ENCODE measurements at places on chromosomes 1 and 21. TPM values are rescaled to one million over a fixed set of nuclear protein-coding genes. Genes with fewer than 3 reads are reported as not detected.

GRCh38 chr1:10961300-10961833 is 51.1 kb upstream of the TARDBP start:
- no peak for DNase-seq

DNA sequence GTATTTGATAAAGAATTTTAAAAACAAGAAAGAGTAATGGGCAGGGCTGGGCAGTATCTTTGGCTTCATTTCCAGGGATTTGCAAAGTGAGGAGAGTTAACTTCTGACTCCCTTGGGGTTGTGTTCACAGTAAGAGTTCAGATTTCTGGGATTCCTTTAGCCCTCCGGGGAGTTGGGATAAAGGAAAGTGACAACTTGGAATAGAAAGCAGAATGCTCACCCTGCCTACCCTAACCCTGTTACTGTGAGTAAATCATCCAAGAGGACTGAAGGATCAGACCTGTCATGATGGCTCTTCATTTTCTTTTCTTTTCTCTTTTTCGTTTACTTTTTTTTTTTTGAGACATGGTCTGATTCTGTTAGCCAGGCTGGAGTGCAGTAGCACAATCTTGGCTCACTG is 76.1 kb downstream of the CACHD1 start:
- no peak for DNase-seq

DNA sequence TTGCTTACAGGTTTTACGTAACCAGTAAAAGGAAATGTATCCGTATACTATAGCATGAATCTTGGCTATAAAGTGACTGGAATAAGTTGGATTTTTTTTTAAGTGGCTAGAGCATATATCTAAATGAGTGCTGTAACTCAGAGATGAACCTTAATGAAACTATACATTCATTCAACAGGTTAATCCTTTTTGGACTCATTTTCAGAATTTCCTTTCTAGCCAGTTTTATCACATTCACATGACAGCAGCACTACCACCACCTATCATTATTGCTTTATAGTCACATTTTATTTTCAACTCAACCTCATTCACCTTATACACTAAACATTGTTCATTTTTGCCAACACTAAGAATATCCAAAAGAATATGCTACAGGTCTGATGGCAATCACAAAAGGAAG is 30.6 kb downstream of the FRRS1 start:
- no peak for DNase-seq

DNA sequence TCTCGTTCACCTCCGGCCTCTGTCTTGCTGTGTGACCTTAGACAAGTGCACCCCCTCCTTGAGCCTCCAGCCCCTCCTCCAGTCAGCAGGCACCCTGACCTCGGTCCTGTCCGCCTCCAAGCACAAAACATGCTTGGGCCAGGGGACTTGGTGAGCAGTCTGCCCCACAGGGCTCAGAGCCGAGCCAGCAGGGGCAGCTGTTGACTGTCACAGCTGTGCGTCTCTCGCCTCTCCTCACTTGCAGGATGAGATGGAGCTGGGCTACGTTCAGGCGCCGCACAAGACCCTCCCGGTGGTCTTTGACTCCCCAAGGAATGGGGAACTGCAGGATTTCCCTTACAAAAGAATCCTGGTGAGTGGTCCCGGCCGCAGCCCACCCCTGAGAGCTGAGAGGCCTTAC is 24.2 kb downstream of the PADI3 start:
- DNase-seq: no peak

DNA sequence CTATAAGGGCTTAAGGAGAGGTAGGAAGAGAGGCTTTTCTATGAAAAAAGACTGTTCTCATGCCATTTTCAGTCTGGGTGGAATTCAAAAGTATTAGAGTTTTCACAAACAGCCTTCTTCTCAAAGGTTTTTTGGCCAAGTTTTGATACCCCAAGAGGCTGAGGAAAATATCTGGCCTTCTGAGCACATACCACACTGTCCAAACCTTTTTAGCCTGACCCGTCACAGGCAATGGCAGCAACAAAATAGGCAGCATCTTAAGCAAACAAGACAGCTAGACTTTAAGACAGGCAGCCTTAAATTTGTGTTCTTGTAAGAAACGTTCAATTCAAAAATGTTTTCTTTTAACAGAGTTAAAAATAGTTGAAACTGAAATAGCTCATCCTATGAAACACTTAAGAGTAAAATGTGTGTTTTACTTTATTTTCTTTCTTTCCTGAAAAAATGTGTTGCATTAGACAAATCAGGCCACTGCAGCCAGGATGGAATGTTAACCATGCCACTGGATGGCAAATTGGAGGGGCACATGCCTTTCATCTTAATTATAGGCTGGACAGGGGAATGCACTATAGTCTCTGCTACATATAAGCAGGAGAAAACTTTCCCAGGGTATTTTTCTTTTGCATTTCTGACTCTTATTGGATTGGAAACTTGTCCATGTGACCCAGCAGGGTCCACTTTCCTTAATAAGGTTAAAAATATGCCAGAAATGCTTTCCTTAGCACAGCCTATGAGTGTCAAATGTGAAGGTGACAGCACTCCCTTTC is 315.0 kb downstream of the TGFB2 start:
- no peak for DNase-seq

- DNase-seq: no peak
Measured at GRCh38 chr1:109789551-109790180, 25.9 kb upstream of the EPS8L3 start.

DNA sequence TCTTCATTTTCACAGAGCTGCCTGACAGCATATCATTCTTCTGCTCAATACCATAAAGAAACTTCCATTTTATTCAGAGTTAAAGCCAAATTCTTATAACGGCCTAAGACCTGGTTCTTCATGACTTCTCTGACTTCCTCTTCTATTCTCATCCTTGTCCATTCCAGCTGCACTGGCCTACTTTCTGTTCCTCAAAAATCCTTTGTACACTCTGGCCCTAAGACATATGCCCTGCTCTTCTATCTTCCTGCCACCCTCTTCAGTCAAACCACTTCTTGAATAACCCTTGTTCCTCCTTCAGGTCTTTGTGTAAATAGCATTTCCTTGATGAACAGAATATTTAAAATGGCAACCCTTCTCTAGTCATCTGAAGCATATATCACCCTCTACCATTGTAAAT is 1338.7 kb upstream of the ADGRL2 start:
- no peak for DNase-seq

- peak; percentile 17 for DNase-seq
Measured at GRCh38 chr1:36448530-36449056, 1.7 kb downstream of the OSCP1 start.

- DNase-seq: no peak
Measured at GRCh38 chr1:1114431-1114830, 1.5 kb downstream of the C1orf159 start.

DNA sequence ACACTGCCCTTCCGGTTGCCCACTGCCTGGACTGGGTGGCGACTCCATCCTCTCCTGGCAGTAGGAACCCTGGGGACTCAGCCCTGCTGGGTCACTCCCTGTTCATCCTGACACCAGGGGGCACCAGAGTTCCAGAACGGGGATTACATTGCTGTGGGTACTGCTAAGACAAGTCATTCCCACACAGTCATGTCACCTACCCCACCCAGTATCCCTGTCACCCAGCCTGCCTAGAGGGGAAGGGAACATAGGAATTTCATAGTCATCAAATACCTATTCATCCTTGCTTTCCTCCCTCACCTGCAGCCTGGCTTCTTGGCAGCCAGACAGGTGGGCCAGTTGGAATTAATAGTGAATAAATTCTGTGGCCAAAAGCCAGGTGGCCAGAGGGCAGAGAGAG is 9.8 kb upstream of the SFN start:
- no peak for DNase-seq

GRCh38 chr1:21647431-21648351 is 21.5 kb downstream of the RAP1GAP start:
- DNase-seq: no peak

- DNase-seq: no peak
Measured at GRCh38 chr1:27609618-27610240, 5.8 kb upstream of the AHDC1 start.

DNA sequence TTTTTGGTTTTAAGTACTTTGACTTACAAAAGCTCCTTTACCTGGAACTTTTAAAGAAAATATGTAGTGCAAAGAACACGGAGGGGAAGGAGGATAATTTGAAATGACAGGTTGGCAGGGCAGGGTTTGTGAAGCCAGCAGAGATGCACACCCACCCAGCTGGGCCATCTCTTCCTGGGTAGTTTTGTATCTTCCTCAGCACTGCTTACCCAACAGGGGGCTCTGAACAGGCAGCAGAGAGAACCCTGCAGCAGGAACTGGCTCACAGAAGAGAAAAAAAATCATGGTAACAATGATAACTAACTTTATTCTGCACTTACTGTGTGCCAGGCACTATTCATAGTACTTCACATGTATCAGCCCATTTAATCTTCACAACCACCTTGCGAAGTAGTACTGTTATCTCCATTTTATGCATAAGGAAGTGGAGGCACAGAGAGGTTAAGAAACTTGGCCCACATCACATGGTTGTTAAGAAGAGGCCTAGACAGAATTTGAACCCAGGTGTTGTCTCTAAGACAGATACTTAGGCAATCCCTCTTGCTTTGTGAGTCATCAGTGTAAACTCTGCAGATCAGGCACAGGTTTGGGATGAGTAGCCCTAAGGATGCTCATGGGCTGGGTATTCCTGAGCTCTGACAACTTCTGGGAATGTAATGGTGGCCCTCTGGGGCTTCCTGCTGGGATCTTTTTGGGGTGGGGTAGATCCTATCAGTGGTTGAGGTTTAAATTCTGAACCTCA is 60.8 kb downstream of the ELK4 start:
- no peak for DNase-seq

DNA sequence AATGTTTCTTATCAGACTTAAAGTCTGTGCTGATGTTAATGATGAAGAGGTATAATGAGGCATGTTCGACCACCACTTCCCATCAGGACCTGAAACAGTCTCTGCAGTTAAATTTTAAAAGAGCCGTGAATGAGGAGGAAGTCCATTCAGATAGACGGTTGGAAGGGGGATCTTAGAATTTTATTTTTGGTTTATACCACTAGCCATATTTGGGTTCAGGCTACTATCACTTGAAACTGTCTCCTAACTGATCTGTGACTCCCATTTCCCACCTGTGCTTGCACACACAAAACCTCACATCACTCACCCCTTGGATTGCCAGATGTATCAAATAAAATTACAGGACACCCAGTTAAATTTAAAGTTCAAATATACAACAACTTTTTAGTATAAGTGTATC is 9.9 kb upstream of the ANKRD13C start:
- DNase-seq: no peak

- no peak for DNase-seq
Measured at GRCh38 chr21:45455674-45456583, 51.0 kb downstream of the COL18A1 start.

- no peak for DNase-seq
Measured at GRCh38 chr1:230327892-230328284, 98.2 kb downstream of the PGBD5 start.

DNA sequence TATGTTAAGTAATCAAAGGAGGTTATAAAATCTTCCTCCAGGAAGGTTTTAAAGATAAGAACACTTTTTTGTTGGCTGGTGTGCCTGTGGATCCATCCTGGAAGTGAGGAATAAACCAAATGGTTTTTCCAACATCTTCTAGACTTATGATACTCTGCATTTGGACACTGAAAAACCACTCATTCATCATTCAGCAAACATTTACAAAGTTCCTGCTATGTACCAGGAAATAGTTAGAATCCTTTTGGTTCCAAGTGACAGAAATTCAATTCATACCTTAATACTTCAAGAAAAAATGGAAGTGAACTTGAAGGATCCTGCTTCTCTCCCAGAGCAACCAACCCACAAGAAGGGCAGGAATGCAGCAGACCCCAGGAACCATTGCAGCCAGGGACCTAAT is 39.6 kb upstream of the PIGC start:
- no peak for DNase-seq

GRCh38 chr21:23398726-23399125 is 2208.6 kb downstream of the MRPL39 start:
- DNase-seq: no peak

GRCh38 chr1:101902199-101902598 is 94.5 kb downstream of the OLFM3 start:
- DNase-seq: no peak

DNA sequence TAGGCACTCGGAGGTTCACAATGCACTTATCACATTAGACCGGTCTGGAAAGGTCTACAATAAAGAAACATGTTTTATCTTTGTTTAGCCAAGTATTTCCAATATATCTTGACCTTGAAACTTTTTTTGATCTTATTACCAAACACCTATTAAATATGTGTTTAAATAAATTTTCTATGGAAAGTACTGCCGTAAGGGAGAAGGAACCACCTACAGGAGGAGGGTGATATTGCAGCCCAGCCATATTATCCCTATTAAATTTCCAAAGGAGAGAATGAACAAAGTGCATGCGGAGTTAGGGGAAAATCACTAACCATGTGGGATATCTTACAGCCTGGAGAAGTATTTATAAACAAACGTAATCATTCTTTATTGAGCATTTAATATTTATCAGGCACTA is 14.5 kb downstream of the BRINP2 start:
- DNase-seq: no peak

- DNase-seq: no peak
Measured at GRCh38 chr1:153733970-153734369, 6.1 kb downstream of the INTS3 start.

DNA sequence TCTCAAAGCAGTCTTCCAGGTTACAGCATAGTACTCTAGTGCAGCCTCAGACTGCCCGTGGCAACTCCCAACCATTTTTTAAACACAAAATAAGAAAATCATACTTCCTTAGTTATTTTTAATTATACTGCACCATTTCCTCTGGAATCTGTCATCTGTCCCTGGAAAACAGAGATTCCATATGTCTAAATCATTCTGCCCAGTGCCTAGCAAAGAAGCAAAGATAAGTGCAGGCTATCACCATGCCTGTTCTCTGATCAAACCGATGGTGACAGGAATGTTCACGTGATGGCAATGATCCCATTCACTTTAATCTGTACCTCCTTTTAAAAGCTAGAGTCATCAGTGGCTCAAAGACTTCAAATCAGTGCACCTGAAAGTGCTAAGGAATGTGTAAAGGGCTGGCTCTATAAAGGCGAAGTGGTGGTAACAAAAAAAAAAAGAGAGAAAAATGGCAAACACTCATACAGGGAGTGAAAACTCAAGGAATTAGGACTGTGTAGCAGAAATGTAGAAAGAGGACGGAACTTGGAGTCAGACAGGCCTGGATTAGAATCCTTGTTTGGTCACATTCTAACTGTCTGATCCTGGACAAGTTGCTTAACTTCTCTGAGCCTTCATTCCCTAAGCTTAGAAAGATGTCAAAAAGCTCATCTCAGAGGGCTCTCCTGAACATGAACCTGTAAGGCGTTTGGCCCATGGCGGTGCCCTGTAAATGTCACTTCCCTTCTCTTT is 9.9 kb upstream of the CCN1 start:
- DNase-seq: no peak

DNA sequence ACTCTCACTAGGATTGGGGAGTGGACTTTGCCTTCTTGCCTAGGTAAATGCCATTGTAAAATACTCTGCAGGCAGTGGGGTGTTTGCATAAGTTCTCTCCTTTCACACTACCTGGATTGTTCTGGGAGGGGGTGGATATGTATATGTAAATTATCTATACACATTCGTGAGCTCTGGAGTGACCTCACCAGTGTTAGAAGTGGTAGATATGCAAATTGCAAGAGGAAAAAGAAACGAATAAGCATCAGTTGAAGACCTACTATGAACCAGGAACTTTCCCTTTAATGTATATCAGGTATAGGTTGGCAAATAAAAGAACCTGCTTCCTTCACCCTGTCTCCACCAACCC is 1.5 kb upstream of the ARHGEF11 start:
- DNase-seq: no peak

Gene CELA3B
- not detected for total RNA-seq

Gene LENEP
- not detected for total RNA-seq

Gene IFI6
- total RNA-seq: 23.8 TPM

Gene NCDN
- 7.0 TPM for total RNA-seq

Gene PRRX1
- total RNA-seq: 118 TPM

Gene C1orf105
- total RNA-seq: 2.8 TPM

Gene ASPM
- 16.6 TPM for total RNA-seq

Gene GPR25
- not detected for total RNA-seq

Gene KCNJ15
- 3.4 TPM for total RNA-seq

Gene GJB3
- 18.2 TPM for total RNA-seq

Data from skin of body (tissue), 3 donors.